ENCODE measurements at places on chromosomes 3 and 15. TPM values are rescaled to one million over a fixed set of nuclear protein-coding genes. Genes with fewer than 3 reads are reported as not detected.

DNA sequence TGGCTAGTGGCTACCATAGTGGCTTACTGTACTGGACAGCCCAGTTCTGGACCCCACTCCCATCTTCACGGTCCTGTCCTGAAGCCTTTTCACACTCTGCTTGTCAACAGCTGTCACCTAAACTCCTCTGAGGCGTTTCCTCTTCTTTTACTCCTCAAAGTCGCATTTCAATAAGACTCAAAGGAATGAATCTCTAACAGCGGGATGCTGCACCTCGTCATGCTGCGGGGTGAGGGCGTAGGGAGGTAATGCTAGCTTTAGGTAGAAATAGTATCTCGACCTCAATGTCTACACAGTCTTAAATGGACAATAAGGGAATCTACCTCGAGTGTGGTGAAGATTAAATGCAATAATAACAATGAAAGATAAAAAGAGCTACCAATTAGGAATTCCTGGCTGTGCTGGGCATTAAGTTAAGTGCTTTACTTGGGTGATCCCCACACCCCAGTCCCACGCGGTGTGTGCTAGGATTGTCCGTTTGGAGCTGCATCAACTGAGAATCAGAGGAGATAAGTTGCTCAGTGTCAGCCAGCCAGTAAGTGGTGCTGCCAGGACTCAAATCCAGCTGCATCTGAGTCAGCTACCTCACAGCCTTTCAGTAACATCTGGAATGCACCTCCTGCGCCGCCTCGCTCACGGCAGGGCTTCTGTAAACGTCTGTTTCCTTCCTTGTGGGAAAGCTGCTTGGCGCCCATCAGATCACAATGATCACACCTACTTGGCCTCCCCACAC lies 14.0 kb downstream of the PLA2G4D start:
- DNase-seq: no peak

DNA sequence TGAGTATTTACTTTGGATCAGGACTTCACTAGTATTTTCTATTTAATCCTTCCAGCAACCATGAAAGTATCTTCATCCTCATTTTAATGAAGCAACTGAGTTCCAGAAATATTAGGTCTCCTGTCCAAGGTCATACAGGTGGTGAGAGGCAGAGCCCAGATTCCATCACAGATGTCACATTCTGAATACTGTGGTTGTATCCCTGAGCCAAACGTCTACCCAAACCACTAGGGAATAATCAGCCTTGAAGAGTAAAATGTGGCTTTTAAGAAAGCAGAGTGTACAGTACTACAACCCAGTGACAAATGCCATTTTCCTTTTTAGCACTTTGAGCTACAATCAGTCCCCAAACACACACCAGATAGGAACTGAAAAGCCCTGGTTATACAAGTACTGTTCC lies 93.3 kb upstream of the TRIM42 start:
- no peak for DNase-seq

- DNase-seq: no peak
Observed at GRCh38 chr3:128152419-128153155, 694 bp upstream of the EEFSEC start.

GRCh38 chr3:24128199-24129005 lies 183.3 kb downstream of the NR1D2 start:
- DNase-seq: peak; percentile 76

GRCh38 chr3:143604402-143605185 lies 243.7 kb downstream of the SLC9A9 start:
- no peak for DNase-seq

DNA sequence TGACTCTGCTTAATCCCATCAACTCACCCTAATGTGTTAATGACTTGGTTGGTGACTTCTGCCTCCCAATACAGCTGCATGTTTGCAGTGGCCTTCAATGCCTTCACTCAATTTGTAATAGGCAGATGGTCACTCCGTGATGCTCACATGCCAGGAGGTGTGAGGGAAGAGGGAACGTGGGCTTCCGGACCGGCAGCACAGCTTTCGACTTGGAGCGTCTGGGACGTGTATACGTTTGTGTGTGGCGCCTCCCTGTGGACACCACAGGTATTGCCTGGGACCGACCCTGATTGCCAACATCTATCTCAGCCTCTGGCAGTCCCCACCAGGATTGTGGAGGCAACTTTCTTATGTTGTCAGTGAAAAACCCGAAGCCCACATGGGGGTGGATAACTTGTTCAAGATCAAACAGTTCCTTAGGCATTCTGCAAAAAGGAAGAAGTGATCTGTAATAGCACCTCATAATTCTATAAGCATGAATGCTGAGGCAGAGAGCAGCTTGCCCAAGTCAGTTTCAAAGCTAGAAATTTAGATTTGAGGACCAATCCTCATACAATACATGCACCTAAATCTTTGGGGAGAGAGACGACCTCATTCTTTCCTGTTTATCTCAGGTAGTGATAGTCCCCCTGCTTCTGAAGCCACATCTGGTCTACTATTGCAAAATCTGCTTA lies 16.9 kb downstream of the MRPL46 start:
- DNase-seq: peak; percentile 61

DNA sequence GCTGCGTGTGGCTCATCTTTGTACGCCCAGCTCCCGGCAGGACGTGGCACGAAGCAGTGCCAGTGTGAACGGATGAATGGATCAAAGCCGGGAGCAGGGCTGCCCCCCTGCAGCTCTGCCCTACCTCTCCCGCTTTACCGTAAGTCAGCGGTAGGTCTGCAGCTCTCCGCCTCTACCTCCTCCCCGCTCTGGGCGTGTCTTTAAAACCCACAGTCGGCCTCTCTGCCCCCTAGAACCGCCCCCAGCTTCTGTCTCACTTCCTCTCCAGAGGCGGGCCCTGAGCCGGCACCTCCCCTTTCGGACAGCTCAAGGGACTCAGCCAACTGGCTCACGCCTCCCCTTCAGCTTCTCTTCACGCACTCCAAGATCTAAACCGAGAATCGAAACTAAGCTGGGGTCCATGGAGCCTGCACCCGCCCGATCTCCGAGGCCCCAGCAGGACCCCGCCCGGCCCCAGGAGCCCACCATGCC lies at the start of gene PML:
TSS of gene PML (plus strand) at position 304 of the 471 bp plus-strand sequence. CDS start at position 401, 97 bp downstream.
- DNase-seq: peak; percentile 97

GRCh38 chr15:68650901-68651709 lies 72.3 kb downstream of the CORO2B start:
- no peak for DNase-seq

DNA sequence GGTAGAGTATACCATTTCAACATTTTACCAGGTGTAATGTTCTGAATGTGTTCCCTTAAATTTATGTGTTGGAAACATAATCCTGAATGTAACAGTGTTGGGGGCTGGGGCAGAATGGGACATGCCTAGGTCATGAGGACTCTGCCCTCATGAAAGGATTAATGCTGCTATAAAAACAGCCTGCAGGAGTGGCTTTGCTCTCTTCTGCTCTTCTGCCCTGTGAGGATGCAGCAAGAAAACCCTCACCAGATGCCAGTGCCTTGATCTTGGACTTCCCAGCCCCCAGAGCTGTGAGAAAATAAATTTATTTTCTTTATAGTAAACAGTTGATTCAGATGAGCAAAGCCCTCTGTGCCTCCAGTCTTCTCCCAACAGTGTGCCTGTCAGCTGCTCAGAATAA lies 326.0 kb upstream of the ONECUT1 start:
- DNase-seq: no peak

DNA sequence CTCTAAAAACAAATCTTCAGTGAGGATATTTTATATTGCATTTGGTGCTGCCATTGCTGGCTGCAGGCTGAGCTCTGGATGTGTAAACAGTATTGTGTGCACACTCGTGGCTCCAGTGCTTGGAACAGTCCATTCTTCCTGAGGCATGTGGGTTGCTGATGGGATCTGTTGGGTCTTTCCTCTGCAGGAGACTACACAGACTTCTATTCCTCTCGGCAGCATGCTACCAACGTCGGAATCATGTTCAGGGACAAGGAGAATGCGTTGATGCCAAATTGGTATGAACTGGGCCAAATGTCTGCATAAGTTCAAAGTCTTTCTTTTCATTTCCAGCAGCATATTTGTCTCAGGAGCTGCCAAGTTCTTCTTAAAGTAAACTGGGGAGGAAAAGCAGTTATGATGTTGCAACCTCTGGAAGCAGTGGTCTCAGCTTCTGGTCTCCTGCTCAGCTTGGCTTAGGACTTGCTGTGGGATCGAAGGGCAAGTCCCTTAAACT lies 9.3 kb downstream of the FAH start:
- DNase-seq: peak; percentile 70

MME gene
- total RNA-seq: 479 TPM

ROPN1 gene
- not detected for total RNA-seq

IDH2 gene
- total RNA-seq: 75.7 TPM

FEZF2 gene
- total RNA-seq: not detected

SPESP1 gene
- 3.0 TPM for total RNA-seq

GUCA1C gene
- total RNA-seq: not detected

CCR8 gene
- total RNA-seq: not detected
